ENCODE measurements at places on chromosomes 7 and 10. TPM values are rescaled to one million over a fixed set of nuclear protein-coding genes. Genes with fewer than 3 reads are reported as not detected.

GRCh38 chr7:98165827-98166667 lies 45.2 kb upstream of the BHLHA15 start:
- no peak overlapping the region for H3K27ac ChIP-seq
- H3K36me3 ChIP-seq: no peaks in the 10 kb centered on the region
- H3K27me3 ChIP-seq: no peaks in the 10 kb centered on the region
- no peak overlapping the region for H3K4me3 ChIP-seq
- H3K4me1 ChIP-seq: peaks cover 13% of the 10 kb centered on the region
- no peak for DNase-seq

CFAP70 gene
- 9.7 TPM for total RNA-seq

CACNB2 gene
- total RNA-seq: 4.9 TPM

ATOH7 gene
- total RNA-seq: 0.60 TPM

DNA sequence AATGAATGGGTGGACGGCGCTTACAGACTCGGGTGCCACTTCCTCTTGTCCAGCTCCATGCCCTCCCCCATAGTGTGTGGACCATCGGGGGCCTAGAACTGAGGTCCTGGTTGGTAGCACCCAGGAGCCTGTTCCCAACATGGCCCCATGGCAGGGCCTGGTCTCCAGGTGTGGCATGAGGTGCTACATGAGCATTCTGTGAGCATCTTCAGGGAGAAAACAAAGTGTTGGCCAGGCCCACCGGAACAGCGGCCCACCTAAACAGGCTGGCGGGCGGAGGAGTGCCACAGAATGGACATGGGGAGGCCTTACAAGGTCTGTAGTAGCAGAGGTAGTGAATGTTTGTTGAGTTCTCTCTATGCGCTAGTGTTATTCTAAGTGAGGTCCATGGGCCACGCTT lies 76.9 kb downstream of the PARP12 start:
- H3K4me1 ChIP-seq: peaks cover 10% of the 10 kb centered on the region
- no peaks in the 10 kb centered on the region for H3K36me3 ChIP-seq
- H3K27ac ChIP-seq: no peak overlapping the region
- DNase-seq: no peak
- peaks cover 7% of the 10 kb centered on the region for H3K27me3 ChIP-seq
- H3K4me3 ChIP-seq: no peak overlapping the region

GRCh38 chr7:44565795-44566559 lies 7.7 kb downstream of the DDX56 start:
- H3K4me1 ChIP-seq: no peaks in the 10 kb centered on the region
- no peaks in the 10 kb centered on the region for H3K27me3 ChIP-seq
- no peak overlapping the region for H3K4me3 ChIP-seq
- DNase-seq: no peak

SHH gene
- 28.3 TPM for total RNA-seq

- no peak overlapping the region for H3K4me3 ChIP-seq
- H3K27ac ChIP-seq: no peak overlapping the region
- peaks cover 6% of the 10 kb centered on the region for H3K4me1 ChIP-seq
These were observed 48.4 kb upstream of the PLXDC2 start for GRCh38 chr10:19767876-19768275.

- H3K27me3 ChIP-seq: no peaks in the 10 kb centered on the region
- no peaks in the 10 kb centered on the region for H3K4me1 ChIP-seq
- no peak overlapping the region for H3K27ac ChIP-seq
- H3K4me3 ChIP-seq: no peak overlapping the region
- peaks cover 8% of the 10 kb centered on the region for H3K36me3 ChIP-seq
These were observed 27.3 kb downstream of the SEC23IP start for GRCh38 chr10:119919826-119920225.

LRGUK gene
- total RNA-seq: 0.57 TPM

GRCh38 chr10:80407812-80408241 lies 524 bp upstream of the PRXL2A start:
- H3K27ac ChIP-seq: peak overlapping the region; percentile 88
- peaks cover 57% of the 10 kb centered on the region for H3K4me1 ChIP-seq

DNA sequence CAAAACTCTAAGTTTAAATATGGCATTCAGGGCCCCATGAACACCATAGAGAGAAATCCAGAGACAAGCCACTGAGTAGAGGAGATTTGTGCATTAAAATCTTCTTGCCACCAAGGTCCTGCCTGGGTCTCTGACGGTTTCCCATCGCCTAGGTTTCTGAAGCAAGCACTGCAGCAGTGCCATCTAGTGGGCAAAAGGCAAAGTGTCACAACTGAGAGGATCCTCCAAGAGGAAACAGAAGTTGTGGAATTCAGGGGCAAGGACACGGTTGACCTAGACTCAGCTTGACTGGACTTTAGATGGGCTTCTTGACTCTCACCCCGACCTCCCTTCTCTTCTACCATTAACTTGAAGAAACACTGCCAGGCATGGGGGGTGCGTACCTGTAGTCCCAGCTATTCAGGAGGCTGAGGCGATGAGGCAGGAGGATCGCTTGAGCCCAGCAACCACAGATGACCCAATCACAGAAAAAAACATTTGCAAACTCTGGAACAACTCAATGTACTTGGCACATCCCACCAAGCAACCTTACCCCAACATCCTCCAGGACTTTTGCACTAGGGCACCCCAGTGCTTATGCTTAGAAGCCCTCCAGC lies 604.1 kb downstream of the GALNT17 start:
- H3K27me3 ChIP-seq: peaks cover 3% of the 10 kb centered on the region
- peaks cover 10% of the 10 kb centered on the region for H3K4me1 ChIP-seq
- no peak overlapping the region for H3K27ac ChIP-seq
- no peak overlapping the region for H3K4me3 ChIP-seq
- no peaks in the 10 kb centered on the region for H3K36me3 ChIP-seq

DNA sequence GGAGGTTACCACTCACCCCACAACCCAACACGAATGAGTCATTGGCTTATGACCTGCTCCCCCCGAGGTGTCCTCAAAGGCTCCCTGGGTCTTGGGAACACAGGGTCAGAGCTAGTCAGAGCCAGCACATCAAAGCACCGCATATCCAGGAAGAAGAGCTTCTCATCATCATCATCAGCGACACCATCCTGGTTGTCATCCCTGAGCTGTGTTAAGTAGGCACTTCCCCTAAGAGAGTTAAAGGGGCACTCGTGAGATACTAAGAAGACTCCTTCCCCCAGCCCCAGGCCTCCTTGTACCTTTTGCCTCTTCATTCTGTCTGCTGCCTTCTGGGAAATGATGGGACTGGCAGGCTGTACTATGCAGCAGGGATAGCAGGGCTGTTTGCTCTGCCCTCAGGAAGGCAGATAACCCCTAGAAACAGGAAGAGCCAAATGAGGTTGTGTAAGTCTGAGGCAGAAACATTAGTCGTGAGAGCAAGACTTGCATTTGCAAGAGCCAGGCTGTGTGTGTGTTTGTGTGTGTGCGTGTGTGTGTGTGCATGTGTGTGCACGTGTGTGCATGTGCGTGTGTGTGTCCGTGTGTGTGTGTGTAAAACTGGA lies 11.1 kb upstream of the CPA1 start:
- no peak for DNase-seq
- peaks cover 3% of the 10 kb centered on the region for H3K36me3 ChIP-seq
- H3K27me3 ChIP-seq: no peaks in the 10 kb centered on the region
- H3K4me1 ChIP-seq: peaks cover 70% of the 10 kb centered on the region
- H3K27ac ChIP-seq: peak overlapping the region; percentile 42

DNA sequence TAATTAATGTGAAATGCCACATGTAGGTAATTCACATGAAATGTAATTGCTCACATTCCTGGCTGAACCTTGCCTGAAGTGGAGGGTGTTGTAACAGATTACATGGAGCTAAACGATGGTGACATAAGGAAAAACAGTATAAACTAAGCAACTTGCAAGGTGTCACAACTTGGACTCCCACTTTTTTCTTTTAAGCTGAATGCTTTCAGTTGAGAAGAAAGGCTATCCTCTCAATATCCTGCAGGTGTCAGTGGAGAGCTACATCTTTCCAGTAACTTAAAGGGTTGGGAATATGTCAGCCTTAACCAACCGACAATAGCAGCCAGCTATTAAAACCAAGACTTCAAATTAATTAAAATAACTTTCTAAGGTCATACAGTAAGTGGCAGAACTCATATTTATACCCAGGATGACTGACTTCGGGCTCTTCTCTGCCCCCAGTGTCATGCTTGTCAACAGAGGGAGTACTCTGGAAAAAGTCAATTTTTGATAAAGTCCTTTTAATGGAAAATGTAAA lies 33.7 kb downstream of the NRBF2 start:
- H3K4me3 ChIP-seq: no peak overlapping the region

IDI2 gene
- not detected for total RNA-seq

- H3K27me3 ChIP-seq: peaks cover 6% of the 10 kb centered on the region
- peaks cover 3% of the 10 kb centered on the region for H3K4me1 ChIP-seq
- no peak for DNase-seq
- H3K27ac ChIP-seq: no peak overlapping the region
These were observed 70.3 kb downstream of the MYL10 start for GRCh38 chr7:101558742-101559325.

DNA sequence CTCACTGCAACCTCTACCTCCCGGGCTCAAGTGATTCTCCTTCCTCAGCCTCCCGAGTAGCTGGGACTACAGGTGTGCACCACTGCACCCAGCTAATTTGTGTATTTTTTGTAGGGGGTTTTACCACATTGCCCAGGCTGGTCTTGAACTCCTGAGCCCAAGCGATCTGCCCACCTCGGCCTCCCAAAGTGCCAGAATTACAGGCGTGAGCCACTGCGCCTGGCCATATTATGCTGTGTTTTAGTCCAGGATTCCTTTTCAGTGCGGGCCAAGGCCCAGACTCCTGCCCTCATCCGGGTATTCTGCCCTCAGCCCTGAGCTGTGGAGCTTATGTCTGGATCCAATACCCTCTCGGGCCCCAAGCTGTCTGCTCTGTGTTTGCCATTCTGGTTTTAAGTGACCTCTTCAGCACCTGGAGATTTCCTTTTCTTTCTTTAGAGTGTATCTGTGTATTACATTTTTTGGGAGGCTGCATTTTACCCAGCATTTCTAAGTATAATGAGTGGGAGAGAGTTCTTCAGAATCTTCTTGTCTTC lies 114.9 kb downstream of the BUB3 start:
- no peak overlapping the region for H3K27ac ChIP-seq
- H3K36me3 ChIP-seq: no peaks in the 10 kb centered on the region
- peaks cover 7% of the 10 kb centered on the region for H3K4me1 ChIP-seq
- no peak overlapping the region for H3K4me3 ChIP-seq

SAP25 gene
- total RNA-seq: 3.1 TPM
